ENCODE measurements at places on chromosomes 11 and 22. TPM values are rescaled to one million over a fixed set of nuclear protein-coding genes. Genes with fewer than 3 reads are reported as not detected.
A peak's percentile ranks its signal among the peaks of the same experiment; 100 is the strongest.

- DNase-seq = no peak
These were observed 47.7 kb upstream of the CSNK2A3 start for GRCh38 chr11:11400635-11401232.

DNA sequence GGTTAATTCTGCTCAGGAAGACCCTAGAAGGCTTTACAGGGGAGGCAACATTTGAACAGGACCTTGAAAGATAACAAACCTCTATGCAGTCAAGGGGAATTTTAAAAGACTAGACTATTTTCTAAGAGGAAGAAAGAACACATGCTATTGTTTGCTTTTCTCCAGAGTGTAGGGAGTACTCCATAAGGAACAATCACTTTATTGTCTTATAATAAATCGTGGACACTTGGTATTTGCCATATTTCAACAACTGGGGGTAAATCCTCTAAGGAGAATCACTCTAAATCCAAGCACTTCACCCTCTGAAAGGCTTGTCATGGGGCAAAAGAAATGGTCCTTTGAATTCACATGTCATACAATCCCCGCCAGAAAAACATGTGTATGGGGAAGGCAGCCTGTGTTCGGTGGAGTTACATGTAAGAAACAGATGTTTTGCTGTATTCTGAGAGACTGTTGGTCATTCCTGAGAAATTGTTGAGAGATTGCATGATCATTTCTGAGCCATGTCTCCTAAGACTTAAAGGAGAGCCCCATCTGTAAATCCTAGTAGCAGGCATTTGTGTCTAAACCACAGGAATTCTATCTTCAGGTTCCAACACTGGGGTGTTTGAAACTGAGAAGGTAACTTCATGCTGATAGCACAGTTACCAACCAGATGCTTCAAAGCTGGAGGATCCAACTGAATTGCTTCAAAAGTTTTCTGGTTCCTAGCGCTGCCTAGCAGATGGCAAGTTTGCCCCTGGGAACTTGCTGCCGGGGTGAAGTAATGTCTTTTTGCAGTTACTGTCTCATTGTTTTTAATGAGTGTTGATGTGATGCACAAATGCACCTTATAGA is 66.8 kb downstream of the FZD4 start:
- DNase-seq = no peak

GRCh38 chr22:35205961-35206360 is 51.3 kb upstream of the HMGXB4 start:
- no peak for DNase-seq

DNA sequence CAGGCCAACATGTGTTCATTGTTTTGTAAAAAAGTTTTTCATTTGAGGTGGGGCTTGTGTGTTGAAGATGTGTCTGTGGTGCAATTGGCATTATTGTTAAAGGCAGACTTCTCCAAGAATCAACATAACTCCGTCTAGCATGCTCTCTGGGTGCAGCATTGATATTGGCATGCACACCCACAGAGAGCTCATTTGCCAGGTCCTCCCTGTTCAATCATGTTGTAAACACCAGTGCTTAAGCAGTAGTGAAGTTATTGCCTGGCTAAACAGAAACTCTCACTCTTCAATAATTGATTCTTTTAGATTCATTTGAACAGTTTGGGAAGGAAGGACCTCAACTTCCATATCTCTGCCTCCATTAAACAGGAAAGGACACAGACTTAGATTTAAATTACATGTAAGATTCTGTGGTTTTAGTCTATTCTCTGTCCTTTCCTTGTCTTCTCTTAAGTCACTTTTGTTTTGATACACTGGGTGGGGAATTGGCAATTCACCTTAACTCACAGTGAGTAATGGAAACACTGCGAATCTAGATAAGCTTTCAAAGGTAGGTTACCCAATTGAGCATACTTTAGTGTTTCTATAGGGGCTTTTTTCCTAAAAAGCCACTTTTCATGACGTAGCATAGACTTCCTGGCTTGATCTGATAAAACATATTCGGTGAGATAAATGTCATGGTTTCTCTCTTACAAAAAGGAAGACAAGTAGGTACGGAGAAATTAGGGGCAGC is 30.8 kb upstream of the EXPH5 start:
- DNase-seq = no peak

DNA sequence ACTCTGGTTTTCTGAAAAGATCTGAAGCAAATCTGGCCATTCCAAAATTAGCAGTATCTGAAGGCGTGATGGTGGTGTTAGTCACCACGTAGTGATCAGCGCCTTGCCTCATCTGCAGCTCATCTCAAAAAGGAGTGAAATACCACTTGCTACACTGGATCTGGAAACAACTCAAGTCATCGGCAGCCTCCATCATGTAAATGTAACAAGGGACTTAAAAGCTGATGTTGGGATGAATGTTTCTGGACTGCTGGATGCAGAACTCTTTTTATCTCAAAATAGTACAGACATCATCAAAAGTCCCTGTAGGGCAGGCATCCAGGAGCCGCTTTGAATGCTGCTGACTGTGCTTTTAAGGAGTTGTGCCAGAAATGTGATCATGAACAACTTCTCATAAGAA is 14.1 kb upstream of the APLP2 start:
- DNase-seq = no peak

DNA sequence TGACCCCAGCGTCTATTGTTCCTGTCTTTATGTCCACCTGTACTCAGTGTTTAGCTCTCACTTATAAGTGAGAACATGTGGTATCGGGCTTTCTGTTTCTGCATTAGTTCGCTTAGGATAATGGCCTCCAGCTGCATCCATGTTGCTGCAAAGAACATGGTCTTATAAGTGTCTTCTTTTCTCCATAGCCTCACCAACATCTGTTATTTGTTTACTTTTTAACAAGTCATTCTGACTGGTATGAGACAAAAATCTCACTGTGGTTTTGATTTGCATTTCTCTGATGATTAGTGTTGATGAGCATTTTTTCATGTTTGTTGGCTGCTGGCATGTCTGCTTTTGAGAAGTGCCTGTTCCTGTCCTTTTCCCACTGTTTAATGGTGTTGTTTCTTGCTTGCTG is 21.7 kb upstream of the SLN start:
- DNase-seq = no peak

- peak; percentile 6 for DNase-seq
These were observed 293.3 kb upstream of the MPPED2 start for GRCh38 chr11:30879322-30880005.

GRCh38 chr11:15674756-15675155 is 560.0 kb downstream of the INSC start:
- no peak for DNase-seq

FBLN1 gene
- 94.8 TPM for polyA plus RNA-seq

FAM227A gene
- 1.9 TPM for polyA plus RNA-seq

- DNase-seq = no peak
These were observed 7.2 kb upstream of the ELMOD1 start for GRCh38 chr11:107583629-107584195.

GRCh38 chr11:116582571-116582970 is 190.2 kb downstream of the BUD13 start:
- DNase-seq = peak; percentile 60

DNA sequence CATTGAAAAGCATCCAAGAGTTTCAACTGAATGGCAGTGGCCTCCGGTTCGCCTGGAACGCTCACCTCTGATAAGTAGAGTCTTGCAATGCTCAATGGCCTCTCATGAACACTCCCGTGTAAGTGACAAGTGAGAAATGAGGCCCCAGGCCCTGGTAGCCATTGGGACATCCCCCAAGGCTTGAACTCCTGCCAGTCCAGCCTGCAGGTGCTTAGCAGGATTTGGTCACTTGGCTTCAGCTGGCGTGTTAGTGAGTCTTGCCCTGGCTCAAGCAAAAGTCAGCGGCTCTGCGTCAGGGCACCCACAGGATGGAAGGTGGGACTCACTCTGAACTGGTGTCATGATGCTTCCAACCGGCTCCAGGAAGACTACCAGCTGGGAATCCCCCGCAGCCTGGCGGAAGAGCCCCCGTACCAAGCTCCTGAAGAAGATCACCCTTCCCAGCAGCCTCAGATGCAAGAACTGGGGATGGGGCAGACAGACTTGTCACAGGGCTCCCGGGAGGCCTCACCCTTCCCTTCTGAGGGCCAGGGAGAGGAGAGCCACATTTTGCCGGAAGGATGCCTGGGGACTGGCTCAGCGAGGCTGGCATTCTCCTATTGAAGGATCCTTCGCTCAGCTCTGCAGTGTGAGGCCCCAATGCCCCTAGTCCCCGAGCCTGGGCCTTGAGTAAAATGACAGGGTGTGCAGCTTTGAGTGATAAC is 19.3 kb downstream of the MB start:
- no peak for DNase-seq

DNA sequence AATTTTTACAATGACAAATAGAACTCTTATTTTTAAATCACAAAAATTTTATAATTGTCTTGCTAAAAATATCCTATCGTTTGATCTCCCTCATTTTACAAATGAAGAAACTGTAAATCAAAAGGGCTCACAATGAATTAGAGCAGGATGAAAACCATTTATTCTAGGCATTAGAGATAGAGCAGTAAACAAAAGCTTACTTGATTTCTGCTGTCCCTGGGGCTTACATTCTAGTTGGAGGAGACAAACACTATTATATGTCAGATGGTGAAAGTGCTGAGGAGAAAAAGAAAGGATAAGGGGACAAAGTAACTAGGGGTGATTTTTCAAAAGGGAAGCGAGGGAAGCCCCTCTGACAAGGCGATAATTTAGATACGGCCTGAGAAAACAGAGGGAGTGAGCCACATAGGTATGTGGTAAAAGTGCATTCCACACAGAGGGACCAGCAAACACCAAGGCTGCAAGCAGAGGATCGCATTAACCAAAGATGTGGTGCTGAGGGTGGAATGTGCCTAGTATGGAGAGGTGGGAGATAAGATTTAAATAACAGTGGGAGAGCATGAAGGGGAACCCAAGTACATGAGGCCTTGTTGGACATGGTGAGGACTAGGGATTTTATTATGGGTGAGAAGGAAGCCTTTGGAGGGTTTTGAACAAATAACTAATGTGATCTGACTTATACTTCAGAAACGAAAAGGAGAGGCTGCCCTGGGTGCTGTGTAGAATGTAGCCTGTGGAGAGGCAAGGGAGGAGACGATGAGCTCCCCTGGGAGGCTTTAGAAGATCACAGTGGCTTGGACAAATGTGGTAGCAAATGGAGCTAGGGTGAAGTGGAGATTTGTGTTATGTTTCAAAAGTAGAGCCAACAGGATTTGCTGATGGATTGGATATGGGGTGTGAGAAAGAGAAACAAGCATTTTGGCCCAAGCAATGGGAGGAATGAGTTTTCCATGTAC is 62.1 kb downstream of the PDHX start:
- no peak for DNase-seq

DNA sequence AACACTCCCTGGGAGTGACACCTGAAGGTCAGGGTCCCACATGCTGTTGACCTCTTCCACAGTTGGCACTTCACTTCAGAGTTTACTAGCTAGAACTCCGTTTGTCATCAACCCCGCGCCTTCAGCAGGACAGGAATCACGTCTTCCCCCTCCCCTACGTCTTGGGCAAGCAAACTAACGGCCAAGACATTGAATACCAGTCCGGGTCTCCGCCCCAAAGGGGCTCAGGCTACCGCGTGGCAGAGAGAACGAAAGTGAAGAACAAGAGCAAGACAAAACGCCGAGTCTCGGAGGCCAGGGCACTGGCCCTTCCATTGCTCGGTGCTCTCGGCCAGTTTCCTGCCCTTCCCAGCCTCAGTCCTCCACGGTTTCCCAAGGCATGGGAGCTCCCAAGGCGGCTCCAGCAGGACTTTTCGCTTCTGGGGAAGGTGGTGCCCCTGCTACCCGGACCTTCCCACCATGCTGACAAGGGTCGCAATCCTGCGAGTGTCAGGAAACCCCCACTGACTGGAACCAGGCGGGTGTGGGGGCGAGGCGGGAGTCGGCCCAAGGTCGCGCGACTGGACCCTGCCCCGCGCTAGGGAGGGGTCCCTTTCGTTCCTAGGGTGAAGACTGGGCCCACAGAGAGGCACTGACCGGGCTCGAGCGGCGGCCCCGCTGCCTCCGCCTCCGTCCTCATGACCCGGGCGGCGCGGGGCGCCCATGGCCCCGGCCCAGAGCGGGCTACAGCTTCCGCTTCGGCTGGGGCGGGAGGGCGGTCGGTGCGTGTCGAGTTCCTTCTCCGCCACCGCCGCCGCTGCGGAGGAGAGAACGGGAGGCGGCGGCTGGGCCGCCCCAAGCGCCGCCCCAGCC is at the start of gene GUCD1:
TSS of gene GUCD1 (minus strand) at position 826 of the 852 bp plus-strand sequence. CDS start at position 679, 147 bp downstream.
- DNase-seq = no peak

GRCh38 chr22:34427436-34427835 is 507.2 kb upstream of the LARGE1 start:
- DNase-seq = no peak

MOGAT2 gene
- not detected for polyA plus RNA-seq

GRCh38 chr11:1963864-1964263 is 16.7 kb downstream of the MRPL23 start:
- DNase-seq = no peak

- DNase-seq = no peak
These were observed 67.2 kb upstream of the ALX4 start for GRCh38 chr11:44377121-44377520.

GRCh38 chr11:45617871-45618601 is 47.4 kb downstream of the CHST1 start:
- DNase-seq = no peak

GRCh38 chr22:37266581-37267134 is 15.7 kb upstream of the CYTH4 start:
- no peak for DNase-seq

MS4A1 gene
- polyA plus RNA-seq = not detected

- peak; percentile 84 for DNase-seq
These were observed at the start of gene GLB1L3 for GRCh38 chr11:134275534-134276395. GLB1L3 (plus strand) TSS chr11:134276379; CDS start chr11:134276741, 362 bp downstream.

- DNase-seq = no peak
These were observed 56.2 kb downstream of the DENND5A start for GRCh38 chr11:9208726-9209501.

MRGPRX4 gene
- polyA plus RNA-seq = not detected

DNA sequence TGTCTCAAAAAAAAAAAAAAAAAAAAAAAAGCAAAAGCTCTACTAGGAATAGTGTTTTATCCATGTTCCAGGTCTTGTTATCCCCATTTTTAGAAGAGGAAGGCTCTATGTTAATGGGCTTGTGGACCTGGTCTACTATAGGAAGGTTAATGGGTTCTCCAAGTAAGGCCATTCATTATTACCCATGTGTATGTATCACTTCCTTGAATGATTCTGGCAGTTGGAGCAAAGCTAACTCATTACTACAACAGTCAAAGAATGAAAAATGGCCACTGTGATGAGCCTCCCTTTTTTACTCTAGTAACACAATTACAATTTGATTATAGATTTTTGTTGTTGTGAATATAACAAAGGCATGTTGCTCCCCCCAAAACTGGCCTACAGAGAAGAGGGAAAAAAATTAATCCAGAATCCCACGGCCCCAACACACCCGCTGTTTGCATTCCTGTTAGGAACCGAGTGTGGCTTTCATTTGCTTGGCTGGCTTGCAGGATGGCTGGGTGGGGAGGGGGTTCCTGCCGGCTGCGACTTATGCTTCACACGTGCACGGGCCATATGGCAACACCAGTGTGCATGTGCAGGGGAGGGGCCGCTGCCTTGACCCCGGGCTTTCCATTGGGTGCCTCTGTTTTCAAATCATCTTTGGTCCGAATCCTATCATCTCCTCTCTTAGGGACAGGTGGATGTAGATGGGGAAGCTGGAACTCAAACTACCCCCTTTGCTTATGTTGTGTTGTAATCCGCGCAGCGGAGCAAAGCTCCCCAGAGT is 148.8 kb downstream of the HIPK3 start:
- DNase-seq = no peak

- no peak for DNase-seq
These were observed 260.8 kb downstream of the LARGE1 start for GRCh38 chr22:33659448-33659847.

MS4A6E gene
- not detected for polyA plus RNA-seq

MAPK8IP1 gene
- polyA plus RNA-seq = 12.5 TPM

All from SK-N-SH (cell line).